ENCODE measurements at places on chromosomes 3 and 15. TPM values are rescaled to one million over a fixed set of nuclear protein-coding genes. Genes with fewer than 3 reads are reported as not detected.

DNA sequence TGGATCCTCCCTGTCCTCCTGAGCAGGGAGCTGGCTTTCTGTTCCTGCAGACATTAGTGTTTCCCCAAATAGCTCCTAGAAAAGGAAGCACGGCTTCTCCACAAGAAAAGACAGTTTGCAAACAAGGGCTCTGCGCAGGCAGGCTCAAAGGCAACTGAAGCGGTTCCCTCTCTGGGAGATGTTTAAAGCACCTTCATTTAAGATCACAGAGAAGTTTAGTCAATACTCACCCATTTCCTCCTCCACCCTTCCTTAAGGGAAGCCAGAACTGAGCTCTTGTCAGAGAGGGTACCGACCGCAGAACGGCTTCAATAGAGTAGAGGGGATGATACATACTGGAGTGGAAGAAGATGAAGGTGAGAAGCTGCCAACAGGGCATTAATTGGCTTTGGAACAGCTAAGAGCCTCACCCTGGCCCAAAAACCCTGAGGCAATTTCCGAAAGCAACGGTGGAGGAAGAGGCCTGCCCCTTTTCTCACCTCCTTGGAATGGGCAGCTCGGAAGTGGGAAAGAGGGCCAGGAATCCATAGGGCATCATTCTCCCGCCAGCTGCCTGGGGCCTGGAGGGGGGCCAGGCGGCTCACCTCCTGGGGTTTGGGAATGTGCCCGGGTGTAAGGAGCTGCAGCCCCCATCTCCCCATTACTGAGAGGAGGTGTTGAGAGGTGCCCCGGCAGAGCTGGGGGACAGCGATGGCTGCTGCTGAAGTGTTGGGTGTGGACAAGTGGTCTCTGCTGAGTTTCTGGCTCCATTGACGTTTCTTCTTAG is 4.8 kb upstream of the EPHB3 start:
- no peak for DNase-seq

- peak; percentile 97 for DNase-seq
These were observed 9.7 kb upstream of the ARID3B start for GRCh38 chr15:74531144-74531811.

DNA sequence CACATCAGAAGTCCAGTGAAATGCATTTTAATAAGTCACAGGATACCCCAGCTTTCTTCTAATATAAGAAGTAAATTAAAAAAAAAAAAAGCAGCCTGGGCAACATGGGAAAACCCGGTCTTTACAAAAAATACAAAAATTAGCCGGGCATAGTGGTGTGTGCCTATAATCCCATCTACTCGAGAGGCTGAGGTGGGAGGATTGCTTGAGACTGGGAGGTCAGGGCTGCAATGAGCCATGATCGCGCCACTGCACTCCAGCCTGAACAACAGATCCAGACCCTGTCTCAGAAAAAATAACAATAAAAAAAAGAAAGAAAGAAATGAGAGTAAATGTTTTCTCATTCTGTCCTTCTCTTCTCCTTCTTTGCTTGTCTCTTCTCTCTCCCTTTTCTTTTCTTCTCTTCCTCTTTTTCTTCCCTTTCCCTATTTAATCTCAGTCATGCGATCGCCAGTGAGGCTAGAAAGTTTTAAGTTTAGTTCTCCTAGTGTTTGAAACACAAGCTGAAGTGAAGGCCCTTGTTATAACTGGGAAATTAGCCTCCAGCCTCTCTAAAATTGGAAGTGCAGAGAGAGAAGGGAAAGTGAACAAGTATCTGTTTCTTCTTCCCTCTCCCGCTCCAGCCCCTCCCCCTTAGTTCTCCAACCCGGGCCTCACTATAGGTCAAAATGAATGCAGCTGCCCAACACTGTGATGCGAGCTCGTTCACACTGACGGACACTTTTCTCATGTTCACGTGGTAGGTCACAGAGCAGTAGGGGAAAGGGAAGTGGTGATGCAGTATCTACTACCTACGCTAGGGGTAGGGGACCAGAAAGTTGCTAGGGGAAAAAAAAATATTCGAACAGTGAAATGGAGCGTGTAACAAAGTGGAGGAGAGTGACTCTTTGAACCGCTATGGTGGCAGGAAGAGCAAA is 23.5 kb upstream of the TSC22D2 start:
- no peak for DNase-seq

GRCh38 chr15:40770147-40770721 is 454 bp downstream of the C15orf62 start:
- DNase-seq, result no peak

GRCh38 chr3:119408243-119408950 is 55.0 kb downstream of the TMEM39A start:
- DNase-seq, result peak; percentile 14

- DNase-seq, result peak; percentile 90
These were observed 42.9 kb downstream of the PLCH1 start for GRCh38 chr3:155701882-155702465.

DNA sequence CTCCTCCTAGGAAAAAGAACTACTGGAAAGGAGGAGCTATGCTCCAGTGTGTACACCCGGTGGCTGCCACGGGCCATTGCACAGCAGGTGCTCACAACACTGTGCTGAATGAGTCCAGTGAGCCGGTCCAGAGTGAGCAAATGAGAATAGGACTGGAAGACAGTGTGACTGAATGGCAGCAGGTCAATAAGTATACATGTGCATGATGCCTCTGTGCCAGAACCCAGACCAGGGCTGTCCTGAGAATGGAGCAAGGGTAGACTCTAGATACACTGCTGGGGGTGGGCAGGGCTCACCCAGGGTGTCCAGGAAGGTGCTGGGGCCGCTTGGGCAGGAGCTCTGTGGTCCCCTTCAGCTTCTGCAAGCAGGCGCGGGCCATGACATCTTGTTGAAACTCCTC is 8.3 kb downstream of the POLG start:
- no peak for DNase-seq

DNA sequence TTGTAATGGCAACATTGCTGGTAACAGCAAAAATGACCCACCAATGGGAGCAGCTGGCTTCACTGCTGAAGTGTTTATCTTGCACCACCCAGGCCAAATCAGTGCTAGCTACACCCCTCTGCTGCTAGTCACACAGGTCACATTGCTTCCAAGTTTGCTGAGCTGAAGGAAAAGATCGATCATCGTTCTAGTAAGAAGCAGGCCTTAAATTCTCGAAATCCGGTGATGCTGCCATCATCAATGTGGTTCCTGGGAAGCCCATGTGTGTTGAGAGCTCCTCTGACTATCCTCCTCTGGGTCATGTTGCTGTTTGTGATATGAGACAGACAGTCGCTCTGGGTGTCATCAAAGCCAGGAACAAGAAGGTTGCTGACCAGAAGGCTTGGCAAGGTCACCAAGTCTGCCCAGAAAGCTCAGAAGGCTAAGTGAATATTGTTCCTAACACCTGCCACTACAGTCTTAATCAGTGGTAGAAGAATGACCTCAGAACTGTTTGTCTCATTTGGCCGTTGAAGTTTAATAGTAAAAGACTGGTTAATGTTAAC is 21.2 kb downstream of the TM4SF4 start:
- DNase-seq, result no peak

Gene SLC28A2
- total RNA-seq, result not detected

Gene LSAMP
- total RNA-seq, result not detected

Gene GOLGA6D
- not detected for total RNA-seq

Gene SLC30A4
- 1.4 TPM for total RNA-seq
